ENCODE measurements at places on chromosomes 16 and 17.

DNA sequence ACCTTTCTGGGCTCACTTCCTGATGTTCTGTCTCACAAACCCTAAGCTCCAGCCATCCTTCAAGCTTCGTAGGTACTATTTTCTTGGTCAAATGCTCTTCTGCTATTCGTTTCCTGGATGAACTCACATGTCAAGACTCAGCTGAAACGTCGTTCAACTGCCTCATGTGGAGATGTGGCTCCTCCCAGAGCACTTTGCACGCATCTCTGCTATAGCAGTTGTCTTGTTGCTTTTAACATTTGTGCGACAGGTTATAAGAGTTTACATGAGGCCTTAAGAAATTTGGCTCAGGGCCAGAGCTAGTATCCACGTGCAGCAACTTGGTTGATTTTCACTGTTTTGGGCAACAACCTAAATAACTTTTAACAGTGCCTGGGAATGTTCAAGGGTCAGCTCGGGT lies 2.8 kb upstream of the KRT40 start:
- no peak for DNase-seq

- peak; percentile 84 for DNase-seq
Measured at GRCh38 chr17:27601069-27601974, 29.7 kb upstream of the LGALS9 start.

GRCh38 chr16:48542020-48542473 lies 67.9 kb downstream of the N4BP1 start:
- peak; percentile 67 for DNase-seq

DNA sequence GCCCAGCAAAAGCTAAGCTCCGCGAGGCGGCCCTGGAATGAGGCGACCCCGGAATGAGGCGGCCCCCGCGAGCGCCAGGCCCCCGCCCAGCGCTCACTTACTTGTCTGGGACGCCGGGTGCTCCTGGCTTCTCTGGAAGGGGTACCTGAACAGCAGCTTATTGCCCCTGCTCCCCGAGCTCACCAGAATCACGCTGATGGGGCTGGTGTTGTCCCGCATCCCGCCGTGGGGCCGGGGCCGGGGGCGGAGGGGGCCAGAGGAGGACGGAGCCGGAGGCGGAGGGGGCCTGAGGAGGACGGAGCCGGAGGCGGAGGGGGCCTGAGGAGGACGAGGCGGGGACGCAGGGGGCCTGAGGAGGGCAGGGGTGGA lies 440 bp downstream of the NPRL3 start:
- peak; percentile 37 for DNase-seq

DNA sequence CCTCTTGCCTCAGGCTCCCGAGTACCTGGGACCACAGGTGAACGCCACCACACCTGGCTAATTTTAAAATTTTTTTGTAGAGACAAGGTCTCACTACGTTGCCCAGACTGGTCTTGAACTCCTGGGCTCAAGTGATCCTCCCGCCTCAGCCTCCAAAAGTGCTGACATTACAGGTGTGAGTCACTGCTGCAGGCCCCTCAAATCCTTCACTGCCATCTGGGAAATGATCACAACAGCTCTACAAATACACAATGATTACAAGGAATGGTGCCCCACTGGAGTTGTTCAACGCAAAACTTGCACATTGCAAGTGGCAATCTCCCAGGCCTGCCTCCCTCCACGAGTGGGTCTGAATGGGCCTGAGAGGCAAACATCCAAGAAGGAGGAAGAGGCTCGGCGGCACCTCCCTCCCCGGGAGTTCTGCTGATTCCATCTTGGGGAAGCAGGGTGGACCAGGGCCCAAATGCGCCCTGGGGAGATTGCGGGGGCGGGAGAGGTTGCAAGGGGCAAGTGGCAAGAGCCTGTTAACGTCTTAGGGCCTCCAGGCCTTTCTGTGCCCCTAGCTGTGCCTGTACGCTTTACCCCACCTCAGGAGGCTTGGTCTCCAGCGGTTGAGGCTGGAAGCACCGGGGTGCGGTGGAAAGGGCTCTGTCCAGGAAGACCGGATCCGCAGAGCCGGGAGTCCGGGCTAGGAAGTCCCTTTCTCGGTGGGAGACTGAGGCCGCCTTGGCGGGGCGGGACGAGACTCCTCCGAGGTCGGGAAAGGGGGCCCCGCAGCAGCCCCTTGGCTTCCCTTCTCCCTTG lies 656 bp upstream of the IGFBP4 start:
- DNase-seq: no peak

DNA sequence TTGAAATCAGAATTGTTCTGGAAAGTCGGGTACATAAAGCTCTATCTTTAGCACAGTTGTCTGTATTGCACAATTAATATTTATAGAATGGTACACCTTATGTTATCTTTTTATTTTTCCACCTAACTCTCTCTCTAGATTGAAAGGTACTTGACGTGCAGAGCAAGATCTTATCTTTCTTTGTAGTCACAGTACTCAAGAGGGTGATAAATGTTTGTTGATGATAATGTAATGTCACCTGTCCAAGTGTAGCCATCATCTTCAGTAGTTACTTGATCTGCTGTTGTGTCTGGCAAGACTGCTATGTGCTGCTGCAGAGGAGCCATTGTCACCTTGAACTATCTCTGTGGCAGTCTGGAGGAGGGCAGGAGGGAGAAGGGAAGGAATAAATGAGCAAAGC lies 5.3 kb downstream of the HMOX2 start:
- no peak for DNase-seq

GRCh38 chr16:29126057-29126494 lies 141.2 kb downstream of the LAT start:
- DNase-seq: no peak

DNA sequence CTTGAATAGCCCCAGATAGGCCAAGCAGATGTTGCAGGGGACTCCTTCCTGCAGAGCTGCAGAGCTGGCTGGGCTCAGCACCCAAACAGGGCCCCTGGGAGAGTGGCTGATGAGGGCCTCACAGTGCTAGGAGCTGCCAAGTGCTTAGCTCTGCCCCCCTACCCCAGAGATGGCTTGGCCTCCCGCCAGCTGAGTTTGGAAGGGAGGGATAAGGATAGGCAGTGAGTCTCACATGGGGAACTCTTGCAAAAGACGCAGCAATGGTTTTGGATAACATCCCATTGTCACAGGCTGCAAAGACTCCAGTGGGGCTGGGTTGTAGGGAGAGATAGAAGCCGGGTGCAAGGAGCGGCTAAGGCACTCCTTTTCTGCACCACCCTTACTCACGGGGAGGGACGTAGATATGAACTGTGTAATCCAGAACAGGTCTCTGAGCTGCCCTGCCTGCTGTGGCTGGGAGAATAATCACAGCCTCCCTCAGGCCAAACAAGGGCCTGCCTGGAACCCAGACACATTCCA lies 52.9 kb upstream of the MAF start:
- DNase-seq: no peak

- DNase-seq: no peak
Measured at GRCh38 chr17:80009391-80010282, 26.0 kb downstream of the TBC1D16 start.

GRCh38 chr17:44010966-44011647 lies 3.7 kb downstream of the TMEM101 start:
- peak; percentile 67 for DNase-seq
